ENCODE measurements at places on chromosomes 5 and 9.

GRCh38 chr5:133947431-133947841, 21.0 kb downstream of the C5orf15 start:
- no peak overlapping the region for H3K4me3 ChIP-seq
- H3K27me3 ChIP-seq = no peaks in the 10 kb centered on the region
- no peaks in the 10 kb centered on the region for H3K36me3 ChIP-seq
- DNase-seq = no peak
- H3K4me1 ChIP-seq = no peaks in the 10 kb centered on the region

- no peak overlapping the region for H3K4me3 ChIP-seq
- H3K27me3 ChIP-seq = no peaks in the 10 kb centered on the region
- no peaks in the 10 kb centered on the region for H3K36me3 ChIP-seq
- peaks cover 2% of the 10 kb centered on the region for H3K4me1 ChIP-seq
These were observed 62.2 kb downstream of the SNX18 start for GRCh38 chr5:54579591-54580295.

DNA sequence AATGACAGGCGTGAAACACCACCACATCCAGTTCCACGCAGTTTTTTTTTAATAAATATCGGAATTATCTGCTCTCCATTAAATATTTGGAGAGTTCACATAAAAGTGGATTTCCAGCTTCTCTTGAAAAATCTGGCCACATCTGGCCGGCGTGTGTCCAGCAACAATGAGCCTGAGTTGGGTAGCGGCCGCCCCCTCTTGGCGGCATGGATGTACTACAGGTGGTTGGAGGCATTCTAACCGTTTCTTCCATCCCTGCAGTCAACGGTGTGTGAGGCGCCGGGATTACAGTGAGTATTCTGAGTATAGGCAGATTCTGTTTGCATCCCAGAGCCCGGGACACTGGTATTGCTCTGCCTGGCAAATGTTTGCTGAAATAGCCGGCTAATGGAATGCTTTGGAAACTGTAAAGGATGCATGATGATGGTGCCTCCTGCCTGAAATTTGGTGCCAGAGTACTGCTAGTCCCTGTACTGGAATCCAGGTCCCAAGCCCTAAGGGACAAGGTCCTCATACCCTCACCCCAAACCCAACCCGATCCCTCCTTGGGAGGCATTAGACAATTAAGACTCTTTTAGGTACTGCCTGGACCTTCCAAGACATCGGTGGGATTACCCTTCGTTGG, 13.6 kb upstream of the GM2A start:
- no peaks in the 10 kb centered on the region for H3K36me3 ChIP-seq
- H3K4me1 ChIP-seq = peaks cover 36% of the 10 kb centered on the region
- no peaks in the 10 kb centered on the region for H3K27me3 ChIP-seq
- no peak for DNase-seq

- no peaks in the 10 kb centered on the region for H3K36me3 ChIP-seq
- no peaks in the 10 kb centered on the region for H3K4me1 ChIP-seq
- H3K27me3 ChIP-seq = no peaks in the 10 kb centered on the region
- no peak overlapping the region for H3K27ac ChIP-seq
- no peak for DNase-seq
These were observed 43.9 kb downstream of the MAP1B start for GRCh38 chr5:72151169-72151568.

DNA sequence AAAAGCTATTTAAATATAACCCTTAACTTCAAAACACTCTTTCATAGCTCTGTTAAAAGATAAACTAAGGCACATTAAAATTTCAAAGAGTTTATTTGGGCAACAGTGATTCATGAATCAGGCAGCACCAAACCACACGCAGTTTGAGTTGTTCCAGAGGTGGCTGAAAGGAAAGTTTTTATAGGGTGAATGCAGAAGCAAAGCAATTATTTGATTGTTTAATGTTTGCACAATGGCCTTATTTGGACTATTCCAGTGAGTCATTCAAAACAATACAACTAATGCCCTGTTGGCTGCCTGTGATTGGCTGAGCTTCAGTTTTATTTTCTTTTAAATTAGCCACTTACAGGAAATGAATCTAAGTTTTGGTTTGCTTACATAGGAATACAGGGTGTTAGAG, 125.3 kb downstream of the CEP120 start:
- H3K36me3 ChIP-seq = no peaks in the 10 kb centered on the region
- no peaks in the 10 kb centered on the region for H3K4me1 ChIP-seq
- no peaks in the 10 kb centered on the region for H3K27me3 ChIP-seq
- H3K27ac ChIP-seq = no peak overlapping the region
- DNase-seq = no peak

DNA sequence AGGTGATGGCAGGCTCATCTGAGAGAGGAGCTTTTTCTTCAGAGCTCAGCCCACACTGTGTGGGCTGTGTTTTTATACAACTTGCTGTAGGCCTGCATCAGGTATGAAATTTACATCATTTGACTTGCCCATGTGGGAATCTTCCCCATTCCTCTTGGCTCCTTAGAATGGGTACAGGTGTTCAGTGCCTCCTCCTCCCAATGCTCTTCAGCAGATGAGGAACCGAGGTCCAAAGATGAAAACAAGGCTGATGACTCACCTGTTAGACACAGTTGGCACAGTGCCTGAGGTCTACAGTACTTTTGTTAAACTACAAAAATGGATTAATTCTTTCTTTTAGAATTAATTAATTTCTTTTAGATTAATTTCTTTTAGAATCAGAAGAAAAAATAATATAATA, 20.8 kb downstream of the PAPPA start:
- no peaks in the 10 kb centered on the region for H3K36me3 ChIP-seq
- H3K27ac ChIP-seq = no peak overlapping the region
- H3K4me1 ChIP-seq = no peaks in the 10 kb centered on the region
- no peaks in the 10 kb centered on the region for H3K27me3 ChIP-seq
- no peak for DNase-seq
- H3K4me3 ChIP-seq = no peak overlapping the region

DNA sequence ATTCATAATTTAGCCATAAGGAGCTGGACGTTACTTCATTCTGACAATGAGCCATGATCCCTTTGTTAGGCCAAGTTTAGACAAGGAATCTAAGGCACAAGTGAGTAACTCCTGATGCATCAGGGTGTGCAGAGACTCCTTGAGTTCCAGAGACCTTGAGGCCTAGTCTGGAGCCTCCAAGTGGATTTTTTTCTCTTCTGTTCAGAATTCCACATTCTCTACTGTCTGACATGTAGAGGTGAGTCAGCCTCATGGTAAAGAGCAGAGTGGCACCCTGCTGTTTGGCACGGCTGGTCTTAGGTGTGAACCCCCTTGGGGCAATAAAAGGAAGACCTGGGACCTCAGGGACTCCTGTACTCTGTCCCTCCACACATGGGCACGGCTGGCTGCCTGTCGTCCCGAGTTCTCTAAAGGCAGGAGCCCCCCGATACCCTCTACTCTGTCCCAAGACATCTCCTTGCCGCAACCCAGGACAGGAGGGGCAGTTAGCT, 22.0 kb upstream of the TGFBI start:
- no peak for DNase-seq
- no peaks in the 10 kb centered on the region for H3K36me3 ChIP-seq
- H3K27ac ChIP-seq = no peak overlapping the region
- no peak overlapping the region for H3K4me3 ChIP-seq

DNA sequence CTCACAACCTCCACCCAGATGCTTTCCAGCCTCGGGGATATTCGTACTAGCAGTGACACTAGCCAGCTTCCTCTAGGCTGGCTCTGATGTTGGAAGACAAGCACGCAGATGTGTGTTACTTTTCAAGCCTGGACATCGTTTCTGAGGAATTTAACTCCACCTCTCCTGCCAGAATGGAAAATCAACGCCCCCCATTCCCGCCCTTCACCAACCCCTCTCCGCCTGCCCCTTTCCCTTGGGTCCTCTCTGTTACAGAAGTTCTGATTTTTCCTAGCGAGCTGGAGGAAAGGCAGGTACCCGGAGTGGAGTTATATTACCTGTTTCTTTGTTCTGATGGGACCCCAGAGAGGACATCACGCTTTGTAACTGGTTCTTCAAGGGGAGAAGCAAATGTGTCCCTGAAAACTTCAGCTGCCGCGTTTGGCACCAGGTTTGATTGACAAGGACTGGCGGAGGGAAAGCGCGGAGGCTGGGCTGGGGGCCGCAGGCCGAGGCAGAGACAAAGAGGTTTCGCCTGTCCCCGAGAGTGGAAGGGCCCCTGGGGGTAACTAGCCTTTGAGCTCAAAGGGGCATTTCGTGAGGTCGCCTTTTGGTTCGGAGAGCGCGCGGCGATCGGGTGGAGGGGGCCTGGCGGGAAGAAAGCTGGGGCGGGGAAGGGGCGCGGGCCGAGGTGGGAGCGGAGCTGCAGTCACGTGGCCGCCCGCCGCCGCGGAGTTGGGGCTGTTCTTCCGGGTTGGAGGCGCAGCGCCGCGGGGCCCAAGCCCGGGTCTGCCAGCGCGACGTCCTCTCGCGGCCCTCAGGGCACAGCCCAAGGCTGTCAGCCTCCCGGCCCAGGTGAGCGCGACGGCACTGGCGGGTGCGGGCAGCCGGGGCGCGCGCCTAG, at the start of gene NNT:
Gene NNT (plus strand): TSS at position 720 of the 883 bp plus-strand sequence. CDS start 6,016 bp downstream, outside the sequence.
- no peaks in the 10 kb centered on the region for H3K27me3 ChIP-seq
- H3K36me3 ChIP-seq = peaks cover 6% of the 10 kb centered on the region
- H3K27ac ChIP-seq = peak within 1 kb of the TSS; percentile 82
- DNase-seq = peak; percentile 70

- no peak overlapping the region for H3K4me3 ChIP-seq
- no peak overlapping the region for H3K27ac ChIP-seq
- DNase-seq = no peak
- H3K4me1 ChIP-seq = no peaks in the 10 kb centered on the region
These were observed 270.2 kb downstream of the PSAT1 start for GRCh38 chr9:78566948-78567675.
